ENCODE measurements at places on chromosomes 2 and 18. TPM values are rescaled to one million over a fixed set of nuclear protein-coding genes. Genes with fewer than 3 reads are reported as not detected.

The DSC2 gene
- total RNA-seq = 15.4 TPM

The ACMSD gene
- not detected for total RNA-seq

GRCh38 chr2:125656190-125656589, 999.8 kb upstream of the GYPC start:
- no peak for ATAC-seq

DNA sequence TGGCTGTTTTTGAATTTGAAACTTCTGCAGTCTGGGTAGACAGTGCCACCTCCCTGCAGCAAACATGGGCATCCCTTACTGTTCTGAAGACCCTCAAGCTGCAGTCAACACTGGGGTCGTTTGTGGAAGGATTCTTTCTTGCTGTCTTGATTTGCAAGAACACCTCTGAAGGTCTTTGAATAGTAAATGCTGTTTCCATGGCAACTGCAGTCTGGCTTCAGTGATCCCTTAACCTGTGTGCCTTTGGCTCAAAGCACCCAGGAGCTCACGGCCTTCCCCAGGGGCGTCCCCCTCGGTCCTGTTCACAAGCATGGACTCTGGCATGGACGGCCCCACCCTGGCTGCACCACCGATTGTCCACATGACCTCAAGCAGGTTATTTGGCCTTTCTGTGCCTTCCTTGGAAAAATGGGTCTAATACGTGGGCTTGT, 38.3 kb downstream of the LRRFIP1 start:
- no peak for ATAC-seq

DNA sequence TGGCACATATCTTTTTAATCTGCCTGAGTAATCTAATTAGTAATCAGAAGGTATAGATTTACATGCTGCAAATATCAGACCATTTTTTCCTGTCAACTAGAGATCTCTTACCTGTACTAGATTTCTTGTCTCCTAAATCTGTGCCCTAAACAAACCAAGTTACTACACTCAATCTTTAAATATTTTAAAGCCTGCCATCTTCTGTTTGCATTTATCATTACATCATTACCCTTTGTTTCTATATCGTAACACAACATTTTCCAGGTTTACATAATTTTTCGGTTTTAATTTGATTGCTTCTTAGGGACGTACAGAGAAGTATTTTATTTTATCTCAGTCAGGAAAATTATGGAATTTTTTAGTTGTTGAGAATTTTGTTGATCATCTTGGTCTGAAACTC, 25.7 kb downstream of the PSMA8 start:
- no peak for ATAC-seq

DNA sequence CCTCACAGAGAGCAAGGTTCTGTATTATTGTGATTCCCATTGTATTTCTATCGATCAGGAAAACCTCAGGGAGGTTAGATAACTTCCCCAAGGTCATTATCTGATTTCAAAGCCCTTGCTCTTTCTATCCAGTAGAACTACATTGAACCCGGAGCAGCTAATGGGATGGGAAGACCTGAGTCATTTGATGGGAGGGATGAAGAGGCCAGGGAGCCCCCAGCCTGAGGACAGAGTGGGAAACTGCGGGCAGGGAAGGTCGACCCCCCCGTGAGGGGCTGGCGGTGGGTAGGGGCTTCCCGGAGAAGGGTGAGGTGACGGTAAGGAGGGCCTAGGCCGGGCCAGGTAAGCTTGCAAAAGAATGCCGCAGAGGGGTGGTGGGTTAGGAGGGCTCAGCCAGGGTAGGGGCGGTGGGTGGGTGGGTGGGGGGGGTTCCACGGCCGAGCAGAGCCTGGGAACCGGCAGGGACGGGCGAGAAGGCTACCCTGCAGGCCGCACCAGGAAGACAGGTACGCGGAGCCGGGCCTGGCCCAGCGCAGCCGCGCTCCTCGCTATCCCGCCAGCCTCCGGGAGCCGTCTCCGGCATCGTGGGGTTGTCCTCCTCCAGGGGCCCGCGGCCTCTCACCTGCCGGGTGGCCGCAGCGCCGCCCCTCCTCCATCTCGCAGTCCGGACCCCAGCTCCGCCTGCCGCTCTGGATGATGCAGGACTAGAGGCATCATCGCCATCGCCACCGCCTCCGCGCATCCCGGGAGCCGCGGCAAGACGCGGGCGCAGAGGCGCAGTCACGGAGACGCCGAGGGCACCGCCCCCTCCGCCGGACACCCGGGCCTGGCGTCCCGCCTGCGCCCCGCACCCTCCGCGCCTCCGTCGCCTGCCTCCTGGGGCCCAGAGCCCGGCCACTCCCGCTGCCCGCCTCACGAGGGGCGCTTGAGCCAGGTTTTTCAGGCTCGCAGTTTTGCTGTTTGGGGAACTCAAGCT, at the start of gene GPR75:
TSS of gene GPR75 (minus strand) at position 762 of the 976 bp plus-strand sequence. CDS start 5,211 bp downstream, outside the sequence.
- ATAC-seq = peak; percentile 79

The PGAP1 gene
- total RNA-seq = 10.2 TPM

GRCh38 chr2:152411154-152411553, 76.2 kb downstream of the FMNL2 start:
- no peak for ATAC-seq

- no peak for ATAC-seq
Measured at GRCh38 chr18:40415176-40415791, 1539.8 kb upstream of the PIK3C3 start.

The POMC gene
- total RNA-seq = 4.2 TPM

- peak; percentile 68 for ATAC-seq
Measured at GRCh38 chr2:25078170-25079049, 36.5 kb downstream of the EFR3B start.

The AFF3 gene
- total RNA-seq = 29.9 TPM

DNA sequence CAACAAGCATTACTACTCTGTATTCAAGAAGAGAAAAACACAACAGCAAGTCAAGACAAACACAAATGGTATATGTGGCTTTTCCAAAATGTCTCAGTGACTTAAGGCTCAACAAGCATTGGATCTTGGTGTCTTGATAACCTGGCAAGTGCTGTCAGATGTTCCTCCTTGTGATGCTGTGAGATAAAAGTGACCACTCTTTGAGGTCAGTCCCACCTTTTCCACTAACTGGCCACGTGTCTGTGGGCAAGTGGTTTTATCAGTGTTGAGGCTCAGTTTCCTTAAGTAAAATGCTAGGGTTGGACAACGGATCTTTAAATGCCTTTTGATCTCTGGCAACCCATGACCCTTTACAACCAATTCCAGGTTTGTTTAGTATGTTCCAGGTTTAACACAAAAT, 98.7 kb downstream of the BCL2 start:
- no peak for ATAC-seq

The TRIM54 gene
- not detected for total RNA-seq

GRCh38 chr2:214547931-214548330, 137.1 kb downstream of the VWC2L start:
- peak; percentile 41 for ATAC-seq

The PIEZO2 gene
- 1.8 TPM for total RNA-seq

DNA sequence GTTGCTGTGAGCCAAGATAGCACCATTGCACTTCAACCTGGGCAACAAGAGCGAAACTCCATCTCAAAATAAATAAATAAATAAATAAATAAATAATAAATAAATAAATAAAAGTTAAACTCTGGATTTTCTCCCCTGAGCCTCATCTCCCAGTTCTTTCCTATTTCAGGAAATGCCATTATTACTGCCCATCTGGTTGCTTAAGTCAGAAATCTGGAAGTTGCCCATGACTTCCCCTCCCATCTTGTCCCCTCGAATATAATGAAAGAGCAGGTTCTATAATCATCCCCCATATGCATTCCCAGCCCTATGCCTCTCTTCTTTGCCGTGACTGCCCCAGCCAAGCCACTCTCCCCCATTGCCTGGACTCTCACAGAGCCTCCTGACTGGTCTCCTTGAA, 4.2 kb upstream of the PSD4 start:
- no peak for ATAC-seq

GRCh38 chr2:101325425-101325824, 16.9 kb upstream of the RNF149 start:
- ATAC-seq = no peak

All from gastroesophageal sphincter (tissue), 4 donors.